ENCODE measurements at places on chromosomes 3 and 15.

- DNase-seq = no peak
Observed at GRCh38 chr15:52005748-52006701, 13.0 kb upstream of the MAPK6 start.

GRCh38 chr15:97976766-97977503 is 16.4 kb downstream of the ARRDC4 start:
- peak; percentile 61 for DNase-seq

- no peak for DNase-seq
Observed at GRCh38 chr3:169169340-169169963, 494.1 kb downstream of the MECOM start.

DNA sequence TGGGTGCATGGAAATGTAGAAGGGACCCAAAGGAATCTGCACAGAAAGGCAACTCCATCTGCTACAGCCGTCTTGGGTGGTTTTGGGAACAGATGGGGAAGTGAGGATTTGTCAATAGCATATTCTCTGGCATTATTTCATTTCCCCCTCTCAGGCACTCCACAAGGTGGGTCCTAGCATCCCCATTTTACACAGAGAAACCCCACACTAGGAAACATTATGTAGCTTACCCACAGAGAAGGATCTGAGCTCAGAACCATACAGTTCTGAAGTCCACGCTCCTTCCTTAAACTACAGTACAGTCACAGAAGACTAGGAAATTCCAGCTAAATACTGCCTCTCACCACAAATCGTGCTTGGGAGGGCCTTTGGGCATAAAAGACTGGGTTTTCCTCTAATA is 61.2 kb upstream of the CTNNB1 start:
- DNase-seq = no peak

- DNase-seq = no peak
Observed at GRCh38 chr15:98519767-98520550, 128.4 kb upstream of the IGF1R start.

DNA sequence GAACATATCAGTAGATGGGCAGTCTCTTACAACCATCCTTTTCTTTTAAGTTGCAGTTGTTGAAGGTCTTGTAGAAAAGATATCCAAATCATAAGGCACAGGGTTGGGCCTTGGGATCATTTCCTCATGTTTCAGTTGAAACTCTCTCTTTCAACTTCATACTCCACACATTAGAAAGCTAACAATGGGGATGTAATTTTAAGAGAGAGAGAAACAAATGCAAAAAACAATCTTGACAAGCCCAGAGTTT is 747.9 kb downstream of the ROBO1 start:
- DNase-seq = no peak

DNA sequence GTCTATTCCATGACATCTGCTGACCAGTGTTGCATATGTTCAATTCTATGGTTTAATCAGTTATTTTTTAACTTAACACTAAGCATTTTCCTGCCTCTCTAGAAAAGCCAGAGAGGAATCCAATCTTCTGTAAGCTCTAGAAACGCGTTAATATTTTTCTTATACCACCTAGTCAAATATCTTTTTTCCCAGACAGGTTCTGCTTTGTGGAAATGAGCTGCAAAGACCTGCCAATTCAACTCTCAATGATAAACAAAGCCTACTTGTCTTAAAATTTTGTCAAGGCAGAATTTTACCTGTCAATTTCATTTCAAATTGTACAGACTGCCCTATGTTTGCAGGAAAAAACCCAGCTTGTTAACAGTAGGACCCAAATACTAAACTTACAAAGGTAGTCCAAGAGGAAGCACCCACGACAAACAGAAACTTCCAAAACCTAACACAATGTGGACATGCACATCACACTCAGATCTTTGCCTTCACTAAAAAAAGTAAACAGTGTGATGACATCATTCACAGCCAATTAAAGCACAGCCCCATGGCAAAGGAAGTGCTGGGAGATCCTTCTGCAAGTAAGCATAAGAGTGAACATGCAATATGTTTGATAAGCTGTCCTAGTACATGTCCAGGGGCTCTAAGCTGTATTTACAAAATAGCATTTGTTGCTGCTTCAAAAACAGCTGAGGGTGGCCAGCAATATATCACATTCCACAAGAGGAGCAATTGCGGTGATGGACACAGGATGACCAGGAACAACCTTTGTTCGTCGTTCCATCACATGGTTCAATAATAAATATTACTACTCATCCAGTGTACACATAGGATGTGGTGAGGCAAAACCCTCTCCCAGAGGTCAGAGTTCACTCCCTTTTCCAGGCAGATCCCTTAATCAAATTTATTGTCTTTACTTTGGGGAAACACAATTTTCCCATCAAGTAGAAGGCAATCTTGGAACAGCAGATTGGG is 139.4 kb upstream of the TSC22D2 start:
- no peak for DNase-seq

DNA sequence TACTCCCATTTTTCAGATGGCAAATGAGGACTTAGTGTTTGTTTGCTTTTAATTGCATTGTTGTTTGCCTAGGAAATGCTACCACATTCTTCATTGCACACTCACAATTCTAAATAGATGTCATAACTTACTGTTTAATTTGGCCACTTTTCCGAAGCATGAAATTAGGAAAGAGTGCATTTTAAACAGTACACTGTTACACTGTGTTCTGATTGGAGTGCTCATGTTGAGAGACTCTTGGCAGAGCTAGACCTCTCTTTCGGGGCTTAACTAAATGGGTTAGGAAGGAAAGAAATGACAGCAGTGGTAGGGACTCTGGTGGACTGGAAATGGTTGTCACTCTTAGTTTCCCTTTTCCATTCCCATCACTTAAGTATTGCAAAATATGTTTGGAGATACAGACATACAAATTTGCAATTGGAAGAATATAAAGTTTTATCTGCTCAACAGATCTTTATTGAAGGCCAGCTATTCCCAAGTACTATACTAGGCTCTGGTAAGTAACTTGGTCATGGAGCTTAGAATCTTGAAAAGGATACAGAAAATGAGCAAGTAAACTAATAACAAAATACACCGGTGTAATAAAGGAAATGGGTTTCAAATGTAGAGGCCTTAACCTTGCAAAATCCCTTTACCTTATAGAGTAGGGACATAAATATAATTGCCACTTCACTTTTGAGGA is 90.2 kb downstream of the DCUN1D1 start:
- DNase-seq = no peak

- no peak for DNase-seq
Observed at GRCh38 chr3:101588616-101589015, 14.6 kb downstream of the PCNP start.

GRCh38 chr3:137294139-137294538 is 336.4 kb downstream of the IL20RB start:
- DNase-seq = no peak

DNA sequence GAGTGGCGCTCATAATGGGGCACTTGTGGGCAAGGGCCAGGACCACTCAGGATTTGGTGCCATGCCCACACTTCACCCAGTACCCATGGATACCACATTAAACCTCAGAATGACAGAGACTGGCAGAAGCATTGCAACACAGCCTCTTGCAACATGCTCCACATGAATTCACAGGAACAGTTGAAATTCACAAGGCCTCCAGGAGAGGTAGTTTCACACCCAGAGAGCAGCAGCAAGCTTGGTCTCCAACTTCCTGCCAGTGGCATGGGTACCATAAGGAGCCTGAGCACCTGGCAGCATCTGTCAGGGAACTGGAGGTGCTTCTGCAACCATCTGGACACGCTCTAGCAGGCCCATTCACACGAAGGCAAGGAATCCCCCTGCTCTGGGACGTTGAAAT is 101.0 kb downstream of the OSBPL10 start:
- no peak for DNase-seq

DNA sequence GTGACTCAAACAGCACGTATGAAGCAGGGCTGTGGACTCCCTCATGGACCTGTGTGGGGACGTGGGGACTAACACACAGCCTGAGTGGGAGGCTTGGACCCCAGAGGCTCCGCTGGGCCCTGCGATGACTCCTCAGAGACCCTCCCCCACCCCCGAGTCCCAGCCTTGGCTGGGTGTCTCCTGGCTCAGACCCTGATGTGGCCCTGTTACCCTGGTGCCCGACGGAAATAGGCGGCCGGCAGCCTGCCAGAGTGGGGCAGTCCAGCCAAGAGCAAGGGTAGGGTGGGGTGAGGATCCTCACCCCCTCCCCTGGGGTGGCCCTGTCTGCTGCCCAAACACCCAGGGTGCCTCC is 15.3 kb downstream of the TNK2 start:
- no peak for DNase-seq

GRCh38 chr3:137071104-137071503 is 113.3 kb downstream of the IL20RB start:
- DNase-seq = no peak

DNA sequence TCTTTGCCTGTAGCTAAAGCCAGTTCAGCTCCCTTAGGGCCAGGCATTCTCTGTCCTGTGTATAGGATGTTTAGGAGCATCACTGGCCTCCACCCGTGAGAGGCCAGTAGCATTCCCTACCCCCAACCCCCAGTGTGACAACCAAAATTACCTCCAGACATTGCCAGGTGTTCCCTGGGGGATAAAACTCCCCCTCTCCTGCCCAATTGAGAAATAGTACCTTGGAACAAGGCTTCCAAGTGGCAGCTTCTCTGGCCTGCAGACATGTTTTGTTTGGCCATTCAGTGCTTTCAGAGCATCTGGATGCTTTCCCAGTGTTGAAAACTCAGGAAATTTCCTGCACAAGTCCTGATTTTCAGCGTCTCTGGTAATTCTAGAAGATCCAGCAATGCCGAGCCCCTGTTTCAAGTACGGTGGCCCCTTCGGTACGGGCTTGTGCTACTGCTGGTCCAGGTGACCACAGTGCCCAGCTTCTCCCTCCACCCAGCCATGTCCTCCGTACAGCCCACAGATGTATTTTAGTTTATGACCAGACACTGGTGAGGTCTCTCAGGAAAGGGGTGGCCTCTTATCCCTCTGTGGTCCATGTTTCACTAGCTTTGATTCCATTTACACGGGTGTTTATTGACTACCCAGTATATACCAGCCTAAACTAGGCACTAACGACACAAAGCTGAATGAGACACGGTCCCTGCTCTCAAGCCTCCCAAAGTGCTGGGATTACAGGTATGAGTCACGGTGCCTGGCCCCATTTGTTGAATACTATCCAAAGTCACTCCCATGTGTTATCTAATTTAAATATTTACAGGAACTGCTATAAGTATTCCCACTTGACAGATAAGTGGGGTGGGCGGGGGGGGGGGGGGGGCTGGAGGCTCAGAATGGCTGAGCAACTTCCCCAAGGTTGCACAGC is 125.4 kb upstream of the RAD18 start:
- peak; percentile 34 for DNase-seq

DNA sequence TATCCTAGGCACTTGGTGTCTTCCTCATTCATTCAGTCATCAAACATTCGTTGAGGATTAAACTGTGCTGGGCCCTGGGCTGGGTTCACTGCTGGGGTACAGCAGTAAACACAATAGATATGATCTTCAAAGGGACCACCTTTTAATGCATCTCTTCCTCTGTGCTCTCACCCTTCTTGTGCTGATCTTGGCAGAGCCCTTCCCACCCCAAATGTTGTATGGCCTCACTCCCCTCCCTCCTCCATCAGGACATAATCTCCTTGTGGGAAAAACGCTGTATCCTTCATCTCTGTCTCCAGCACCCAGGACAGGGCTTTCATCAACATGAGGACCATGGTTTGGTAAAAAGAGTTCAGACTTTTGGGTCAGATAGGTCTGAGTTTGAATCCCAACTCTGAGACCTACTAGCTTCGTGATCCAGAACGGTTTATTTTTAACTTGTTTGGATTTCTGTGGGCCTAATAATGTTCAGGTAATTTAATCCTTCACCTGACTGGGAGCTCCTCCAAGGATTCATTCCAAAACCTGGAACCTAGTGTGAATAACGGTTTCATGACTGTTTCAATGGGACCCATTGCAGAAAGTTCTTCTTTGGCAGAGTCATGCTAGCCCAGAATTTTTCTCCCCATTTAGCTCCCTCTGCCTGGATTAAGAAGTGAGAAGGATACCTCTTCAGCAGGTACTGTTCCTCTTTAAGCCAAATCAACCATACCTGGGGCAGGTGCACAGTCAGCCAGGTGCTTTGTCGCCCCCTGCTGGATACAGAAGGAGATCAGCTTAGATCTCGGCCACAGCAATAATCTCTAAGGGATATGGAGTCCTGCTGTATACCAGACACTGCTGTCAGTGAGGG is 5.2 kb upstream of the WNT7A start:
- DNase-seq = peak; percentile 62

DNA sequence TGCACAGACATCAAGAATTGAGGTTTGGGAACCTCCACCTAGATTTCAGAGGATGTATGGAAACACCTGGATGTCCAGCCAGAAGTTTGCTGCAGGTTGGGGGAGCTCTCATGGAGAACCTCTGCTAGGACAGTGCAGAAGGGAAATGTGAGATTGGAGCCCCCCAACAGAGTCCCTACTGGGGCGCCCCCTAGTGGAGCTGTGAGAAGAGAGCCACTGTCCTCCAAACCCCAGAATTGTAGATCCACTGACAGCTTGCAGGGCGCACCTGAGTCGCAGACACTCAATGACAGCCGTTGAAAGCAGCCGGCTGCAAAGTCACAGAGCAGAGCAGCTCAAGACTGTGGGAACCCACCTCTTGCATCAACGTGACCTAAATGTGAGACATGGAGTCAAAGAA is 34.6 kb upstream of the EPHA6 start:
- DNase-seq = no peak

GRCh38 chr3:28576614-28577200 is 228.1 kb upstream of the AZI2 start:
- no peak for DNase-seq

- DNase-seq = no peak
Observed at GRCh38 chr3:177231242-177231641, 34.0 kb upstream of the TBL1XR1 start.

DNA sequence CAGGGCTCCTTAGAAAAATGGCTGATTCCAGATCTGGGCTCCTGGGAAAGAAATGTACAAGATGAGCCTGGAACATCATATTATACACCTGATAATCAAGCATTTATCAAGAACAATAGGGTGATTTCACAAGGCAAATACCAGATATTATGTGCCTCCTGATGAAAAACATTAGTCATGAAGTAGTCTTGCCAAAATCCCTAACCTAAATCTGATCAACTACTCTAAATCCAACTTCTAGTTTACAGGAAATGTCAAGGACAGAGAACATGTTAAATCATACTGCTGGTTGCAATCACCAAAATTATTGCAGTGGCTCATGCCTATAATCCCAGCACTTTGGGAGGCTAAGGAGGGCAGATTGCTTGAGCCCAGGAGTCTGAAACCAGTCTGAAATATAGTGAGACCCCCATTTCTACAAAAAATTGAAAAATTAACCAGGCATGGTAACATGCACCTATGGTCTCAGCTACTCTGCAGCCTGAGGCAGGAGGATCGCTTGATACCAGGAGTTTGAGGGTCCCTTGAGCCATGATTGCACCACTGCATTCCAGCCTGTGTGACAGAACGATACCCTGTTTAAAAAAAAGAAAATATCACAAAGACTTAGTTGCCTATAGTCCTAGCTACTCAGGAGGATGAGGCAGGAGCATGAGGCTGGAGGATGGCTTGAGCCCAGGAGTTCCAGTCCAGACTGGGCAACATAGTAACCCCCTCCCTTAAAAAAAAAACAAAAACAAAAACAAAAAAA is 34.9 kb upstream of the ATP13A3 start:
- peak; percentile 81 for DNase-seq

GRCh38 chr3:120648290-120648689 is 33.7 kb downstream of the HGD start:
- DNase-seq = no peak

- peak; percentile 89 for DNase-seq
Observed at GRCh38 chr15:30953731-30954378, 37.6 kb downstream of the MTMR10 start.

Data from RWPE1 (cell line).